ENCODE measurements at places on chromosomes 16 and 17.
A peak's percentile ranks its signal among the peaks of the same experiment; 100 is the strongest.

DNA sequence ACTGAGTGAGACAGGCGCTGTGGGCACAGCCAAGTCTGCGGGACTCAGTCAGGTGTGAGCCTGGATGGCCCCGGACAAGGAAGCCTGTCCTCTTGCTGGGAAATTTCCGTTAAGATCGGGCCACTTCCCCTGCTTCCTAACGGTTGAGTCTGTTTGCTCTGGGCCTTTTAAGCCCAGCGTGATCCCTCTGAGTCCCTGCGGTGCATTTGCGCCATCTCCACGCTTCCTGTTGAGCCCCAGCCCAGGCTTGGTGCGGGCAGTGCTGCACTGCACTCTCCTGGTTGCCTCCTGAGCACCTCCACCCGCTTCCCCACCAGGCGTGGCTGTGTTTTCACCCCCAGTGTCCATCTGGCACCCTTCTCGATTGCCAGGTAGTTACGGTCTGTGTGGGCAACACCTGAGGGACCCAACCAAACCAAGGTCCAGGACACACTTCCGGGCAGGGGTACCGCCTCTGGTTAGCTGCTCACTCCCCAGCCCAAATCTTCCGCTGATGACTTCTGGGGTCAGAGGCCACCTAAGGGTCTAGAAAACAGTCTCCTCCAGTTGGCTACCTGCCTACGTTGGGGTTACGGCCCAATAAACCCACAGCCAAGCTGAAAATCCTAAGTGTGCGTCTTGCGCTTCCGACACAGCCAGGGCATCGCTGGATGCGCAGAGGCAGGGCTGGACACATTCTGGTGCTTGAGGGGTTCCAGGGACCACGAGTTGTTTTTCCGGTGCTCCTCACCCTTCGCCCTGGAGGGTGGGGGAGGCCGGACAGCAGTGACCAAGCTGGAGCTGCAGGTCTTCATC is 1.4 kb upstream of the SLC25A10 start:
- H3K4me1 ChIP-seq = peaks cover 34% of the 10 kb centered on the region
- peaks cover 17% of the 10 kb centered on the region for H3K36me3 ChIP-seq
- no peak for DNase-seq
- H3K27ac ChIP-seq = no peak overlapping the region
- peak overlapping the region; percentile 70 for H3K4me3 ChIP-seq
- peaks cover 26% of the 10 kb centered on the region for H3K27me3 ChIP-seq

GRCh38 chr17:45262516-45263476 is 902 bp upstream of the SPATA32 start:
- DNase-seq = no peak
- peaks cover 14% of the 10 kb centered on the region for H3K4me1 ChIP-seq
- H3K27ac ChIP-seq = no peak overlapping the region
- H3K4me3 ChIP-seq = peak overlapping the region; percentile 63
- peaks cover 14% of the 10 kb centered on the region for H3K36me3 ChIP-seq
- peaks cover 21% of the 10 kb centered on the region for H3K27me3 ChIP-seq

- peaks cover 7% of the 10 kb centered on the region for H3K27me3 ChIP-seq
- DNase-seq = no peak
- H3K36me3 ChIP-seq = no peaks in the 10 kb centered on the region
- H3K4me3 ChIP-seq = no peak overlapping the region
- peaks cover 8% of the 10 kb centered on the region for H3K4me1 ChIP-seq
- H3K27ac ChIP-seq = no peak overlapping the region
Observed at GRCh38 chr16:17206712-17207111, 264.0 kb downstream of the XYLT1 start.

GRCh38 chr17:77736199-77736585 is 222.3 kb upstream of the TNRC6C start:
- peaks cover 38% of the 10 kb centered on the region for H3K4me1 ChIP-seq
- peak overlapping the region; percentile 11 for H3K4me3 ChIP-seq

DNA sequence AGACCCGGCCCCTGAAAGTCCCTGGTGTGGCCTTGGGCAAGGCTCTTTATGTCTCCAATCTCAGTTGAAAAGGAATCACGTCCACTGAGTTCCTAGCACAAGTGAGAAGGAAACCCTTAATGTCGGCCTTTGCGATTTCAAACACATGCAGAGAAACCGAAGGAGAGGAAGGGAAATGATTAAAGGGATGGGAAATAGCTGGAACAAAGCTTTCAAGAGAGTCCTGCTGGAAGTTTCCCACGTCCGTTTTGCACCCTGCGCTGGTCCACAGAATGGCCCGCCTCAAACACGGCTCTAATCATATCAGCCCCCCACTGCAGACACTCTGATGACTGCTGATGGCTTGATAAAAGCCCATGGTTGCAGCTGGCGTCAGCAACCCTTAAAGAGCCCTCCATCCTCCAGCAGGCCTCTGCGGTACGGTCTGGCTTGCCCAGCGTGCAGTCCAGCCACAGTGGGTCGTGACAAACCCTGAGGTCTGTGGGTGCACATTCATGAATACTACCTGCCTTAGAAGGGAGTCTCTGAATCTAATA is 765.5 kb upstream of the EEF2KMT start:
- H3K4me3 ChIP-seq = no peak overlapping the region
- H3K4me1 ChIP-seq = peaks cover 62% of the 10 kb centered on the region
- DNase-seq = no peak
- peaks cover 3% of the 10 kb centered on the region for H3K27me3 ChIP-seq
- H3K27ac ChIP-seq = no peak overlapping the region

DNA sequence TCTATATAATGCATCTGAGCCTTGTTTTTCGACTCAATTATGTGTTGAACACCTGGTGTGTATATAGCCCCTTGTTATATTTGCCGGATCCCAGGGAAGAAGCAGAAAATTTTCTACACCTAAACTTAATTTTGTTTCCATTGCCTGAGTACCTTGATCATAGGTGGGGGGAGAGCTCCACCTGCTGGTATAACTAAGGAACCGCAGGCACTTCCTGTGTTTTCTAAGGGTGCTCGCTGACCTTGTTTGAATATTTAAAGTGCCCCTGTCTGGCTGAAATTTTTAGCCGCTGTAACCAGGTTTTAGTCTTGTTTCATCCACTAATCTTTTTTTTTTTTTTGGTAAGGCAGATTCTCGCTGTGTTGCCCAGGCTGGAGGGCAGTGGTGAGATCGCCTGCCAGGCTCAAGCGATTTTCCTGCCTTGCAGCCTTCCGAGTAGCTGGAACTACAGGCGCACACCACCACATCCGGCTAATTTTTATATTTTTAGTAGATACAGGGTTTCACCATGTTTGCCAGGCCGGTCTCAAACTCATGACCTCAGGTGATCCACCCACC is 6.5 kb upstream of the NUBP1 start:
- H3K4me3 ChIP-seq = no peak overlapping the region
- peaks cover 5% of the 10 kb centered on the region for H3K36me3 ChIP-seq
- H3K4me1 ChIP-seq = peaks cover 48% of the 10 kb centered on the region

DNA sequence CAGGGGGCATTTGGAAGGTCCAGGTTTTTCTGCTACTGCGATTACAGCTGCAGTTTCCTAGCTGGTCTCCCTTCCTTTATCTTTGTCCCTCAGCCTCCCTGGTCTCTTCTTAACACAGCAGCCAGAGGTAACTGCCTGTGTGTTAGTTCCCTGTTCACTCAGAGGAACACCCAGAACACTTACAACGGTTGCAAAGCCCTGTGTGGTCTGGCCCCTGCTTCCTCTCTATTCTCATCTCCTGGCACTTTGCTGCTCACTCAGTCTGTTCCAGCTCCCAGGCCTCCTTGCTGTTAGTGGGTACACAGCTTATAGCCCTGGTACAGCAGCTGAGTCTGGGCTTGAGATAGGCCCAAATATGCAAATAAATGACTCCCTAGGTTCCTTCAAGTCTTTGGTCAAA is 16.4 kb downstream of the NTN1 start:
- DNase-seq = no peak
- H3K4me1 ChIP-seq = peaks cover 1% of the 10 kb centered on the region
- H3K27ac ChIP-seq = peak overlapping the region; percentile 29

DNA sequence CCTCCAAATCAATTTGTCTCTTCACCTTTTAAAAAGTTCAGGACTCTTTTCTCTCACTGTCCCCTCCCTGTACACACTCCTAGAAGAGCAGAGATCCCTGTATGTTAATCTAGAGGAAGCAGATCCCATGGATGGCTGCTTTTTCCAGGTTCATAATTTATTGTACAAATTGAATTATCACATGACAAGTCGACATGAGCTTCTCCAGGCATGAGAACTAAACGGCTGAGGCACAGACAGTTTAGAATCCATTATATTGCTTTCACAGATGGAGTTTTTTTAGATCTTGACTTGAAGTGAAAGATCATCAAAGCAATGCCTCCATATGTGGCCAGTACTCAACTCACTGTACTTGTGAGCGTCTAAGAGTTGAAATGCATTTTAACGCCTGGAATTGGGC is 47.9 kb downstream of the RGS9 start:
- DNase-seq = no peak
- no peaks in the 10 kb centered on the region for H3K36me3 ChIP-seq
- no peak overlapping the region for H3K27ac ChIP-seq
- H3K4me3 ChIP-seq = no peak overlapping the region
- peaks cover 50% of the 10 kb centered on the region for H3K4me1 ChIP-seq
- peaks cover 26% of the 10 kb centered on the region for H3K27me3 ChIP-seq

- H3K4me3 ChIP-seq = peak overlapping the region; percentile 41
- H3K36me3 ChIP-seq = peaks cover 6% of the 10 kb centered on the region
- no peak for DNase-seq
- peak overlapping the region; percentile 41 for H3K27ac ChIP-seq
Observed at GRCh38 chr16:86593913-86594620, 15.7 kb downstream of the FOXL1 start.

GRCh38 chr16:89954462-89954861 is 5.9 kb downstream of the DEF8 start:
- H3K27me3 ChIP-seq = peaks cover 3% of the 10 kb centered on the region
- H3K27ac ChIP-seq = no peak overlapping the region
- no peak overlapping the region for H3K4me3 ChIP-seq

DNA sequence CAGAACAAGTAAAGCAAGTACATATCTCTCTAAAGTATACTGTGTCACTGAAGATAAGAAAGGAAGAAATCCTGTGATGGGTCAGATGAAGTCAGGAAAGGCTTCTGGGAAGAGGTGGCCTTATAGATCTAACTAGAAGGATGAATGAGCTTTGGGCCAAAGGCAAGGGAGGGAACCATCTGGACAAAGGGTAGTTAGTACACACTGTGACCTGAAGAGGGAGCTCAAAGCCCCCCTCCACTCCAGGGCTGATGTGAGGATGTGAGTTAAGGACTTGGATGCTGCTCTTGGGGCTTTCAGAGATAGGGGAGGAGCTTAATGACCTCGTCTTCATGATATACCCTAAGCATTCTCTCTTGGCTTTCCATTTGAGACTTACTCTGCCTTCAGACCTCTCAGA is 185.3 kb upstream of the CACNG3 start:
- H3K4me1 ChIP-seq = no peaks in the 10 kb centered on the region
- H3K36me3 ChIP-seq = no peaks in the 10 kb centered on the region
- peaks cover 18% of the 10 kb centered on the region for H3K27me3 ChIP-seq
- H3K27ac ChIP-seq = no peak overlapping the region
- DNase-seq = peak; percentile 41

GRCh38 chr16:59190731-59191130 is 456.6 kb upstream of the GOT2 start:
- no peak overlapping the region for H3K4me3 ChIP-seq
- no peak overlapping the region for H3K27ac ChIP-seq

Data from nephron progenitor cell (in vitro differentiated cells).